CD4-positive, alpha-beta T cell (primary cell): ENCODE measurements at places on chromosomes 2 and 18. TPM values are rescaled to one million over a fixed set of nuclear protein-coding genes. Genes with fewer than 3 reads are reported as not detected.

- DNase-seq: no peak
These were observed 1094.9 kb downstream of the LRP1B start for GRCh38 chr2:141035846-141036420.

DNA sequence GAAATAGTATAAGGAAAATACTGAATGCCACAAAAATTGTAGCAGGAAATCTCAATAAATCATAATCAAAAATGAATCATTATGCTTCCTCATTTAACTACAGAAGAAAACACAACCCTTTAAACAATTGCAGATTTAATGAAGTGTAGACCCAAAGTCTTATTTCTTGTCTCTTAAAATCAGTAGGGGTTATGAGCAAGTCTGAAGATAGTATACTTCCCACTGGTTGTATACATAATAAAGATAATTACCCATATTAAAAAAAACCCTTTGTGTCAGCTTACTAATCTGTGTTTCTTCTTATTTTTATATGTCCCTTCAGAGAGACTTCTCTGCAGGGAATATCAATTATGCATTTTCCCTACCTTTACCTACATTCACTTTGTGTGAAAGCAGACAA lies 504.7 kb downstream of the ERBB4 start:
- no peak for DNase-seq

The RGPD3 gene
- 0.38 TPM for total RNA-seq

DNA sequence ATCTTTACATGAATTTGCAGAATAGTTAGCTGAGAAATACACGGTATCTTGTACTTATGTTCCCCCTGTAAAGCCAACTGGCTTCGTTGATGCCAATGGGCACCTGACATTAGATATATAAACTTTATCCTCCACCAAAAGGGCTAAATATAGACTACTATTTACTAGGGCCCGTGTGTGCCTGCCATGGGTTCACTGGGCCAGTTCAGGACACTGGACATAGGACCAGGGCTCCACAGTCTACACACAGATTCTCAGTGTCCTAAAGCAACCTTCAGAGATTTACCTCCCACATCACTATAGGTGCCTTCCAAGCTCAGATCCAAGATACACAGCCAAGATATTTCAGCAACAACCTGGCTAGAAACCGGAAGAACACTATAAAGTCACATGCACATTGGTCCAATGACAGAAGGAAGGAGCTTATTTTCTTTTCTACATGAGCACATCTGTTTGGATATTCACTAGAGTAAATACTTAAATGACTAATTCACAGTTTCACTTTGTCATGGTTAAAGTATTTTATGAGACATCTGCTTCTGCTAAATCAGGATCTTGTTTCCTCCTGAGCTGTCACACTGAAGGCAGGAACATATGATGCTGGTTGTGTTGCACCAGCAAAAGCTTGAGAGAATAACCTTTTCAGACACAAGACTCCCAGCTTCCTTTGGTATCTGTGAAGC lies 95.1 kb downstream of the MYO5B start:
- DNase-seq: no peak

DNA sequence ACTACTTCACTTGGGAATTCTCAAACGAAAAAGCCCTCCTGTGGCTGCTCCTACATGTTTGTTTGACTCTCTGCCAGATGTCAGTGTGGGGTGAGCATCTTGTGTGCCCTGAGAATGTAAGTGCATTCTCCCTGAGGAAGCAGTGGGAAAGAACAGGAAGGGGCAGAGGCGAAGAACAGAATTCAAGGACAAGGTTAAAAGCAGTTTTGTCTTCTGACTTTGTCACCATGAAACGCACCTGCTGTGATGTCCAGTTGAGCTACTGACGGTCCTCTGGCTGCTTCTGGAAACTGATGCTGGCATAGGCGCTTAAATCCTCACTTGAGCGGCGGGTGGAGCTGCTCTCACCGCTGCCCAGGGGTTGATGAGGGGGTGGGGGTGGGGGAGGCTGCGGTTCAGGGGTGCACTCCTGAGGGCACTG lies 4.9 kb downstream of the IRS1 start:
- no peak for DNase-seq

- no peak for DNase-seq
These were observed 42.3 kb downstream of the RPL37A start for GRCh38 chr2:216540920-216541319.

DNA sequence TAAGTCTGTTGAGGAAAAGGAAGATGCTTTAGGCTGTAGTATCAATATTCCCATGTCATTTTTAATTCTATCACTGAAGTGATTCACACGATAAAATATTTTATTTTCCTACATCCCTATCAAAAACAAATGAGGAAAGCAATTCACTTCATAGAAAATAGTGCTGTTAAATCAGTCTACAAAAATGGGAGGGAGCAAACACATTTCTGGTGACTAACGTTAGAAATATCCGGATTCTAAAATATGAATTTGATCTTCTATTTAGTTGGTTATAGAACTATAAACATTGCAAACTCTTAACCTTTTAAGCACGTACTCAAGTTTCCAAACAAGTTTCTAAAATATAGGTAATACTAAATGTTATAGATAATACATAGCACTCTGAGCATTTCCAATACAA lies 20.8 kb downstream of the ATF2 start:
- DNase-seq: no peak

DNA sequence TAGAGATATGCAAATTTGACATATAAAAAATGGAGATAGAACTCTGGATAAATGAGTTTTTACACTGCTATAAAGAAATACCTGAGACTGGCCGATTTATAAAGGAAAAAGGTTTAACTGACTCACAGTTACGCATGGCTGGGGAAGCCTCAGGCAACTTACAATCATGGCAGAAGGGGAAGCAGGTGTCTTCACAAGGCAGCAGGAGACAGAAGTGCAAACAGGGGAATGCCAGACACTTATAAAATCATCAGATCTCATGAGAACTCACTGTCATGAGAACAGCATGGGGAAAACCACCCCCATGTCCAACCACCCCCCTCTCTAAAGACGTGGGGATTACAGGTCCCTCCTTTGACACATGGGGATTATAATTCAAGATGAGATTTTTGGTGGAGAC lies 1540.2 kb upstream of the SLC39A10 start:
- no peak for DNase-seq

GRCh38 chr18:2325308-2325849 lies 245.9 kb downstream of the METTL4 start:
- DNase-seq: no peak

- DNase-seq: no peak
These were observed 479.7 kb upstream of the MEIS1 start for GRCh38 chr2:65955259-65955658.

DNA sequence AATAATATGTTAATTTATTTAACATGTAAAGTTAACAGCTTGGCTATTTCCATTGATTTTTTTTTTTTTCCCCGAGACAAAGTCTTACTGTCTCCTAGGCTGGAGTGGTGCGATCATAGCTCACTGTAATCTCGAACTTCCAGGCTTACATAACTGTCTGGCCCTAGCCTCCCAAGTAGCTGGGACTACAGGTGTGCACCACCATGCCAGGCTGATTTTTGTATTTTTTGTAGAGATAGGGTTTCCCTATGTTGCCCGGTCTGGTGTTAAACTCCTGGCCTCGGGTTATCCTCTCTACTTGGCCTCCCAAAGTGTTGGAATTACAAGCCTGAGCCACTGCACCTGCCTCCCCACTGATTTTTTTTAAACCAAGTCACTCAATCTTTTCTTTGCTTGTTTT lies 32.5 kb upstream of the KLHL14 start:
- no peak for DNase-seq

The RAMP1 gene
- total RNA-seq: not detected

The MARCHF7 gene
- total RNA-seq: 58.1 TPM

DNA sequence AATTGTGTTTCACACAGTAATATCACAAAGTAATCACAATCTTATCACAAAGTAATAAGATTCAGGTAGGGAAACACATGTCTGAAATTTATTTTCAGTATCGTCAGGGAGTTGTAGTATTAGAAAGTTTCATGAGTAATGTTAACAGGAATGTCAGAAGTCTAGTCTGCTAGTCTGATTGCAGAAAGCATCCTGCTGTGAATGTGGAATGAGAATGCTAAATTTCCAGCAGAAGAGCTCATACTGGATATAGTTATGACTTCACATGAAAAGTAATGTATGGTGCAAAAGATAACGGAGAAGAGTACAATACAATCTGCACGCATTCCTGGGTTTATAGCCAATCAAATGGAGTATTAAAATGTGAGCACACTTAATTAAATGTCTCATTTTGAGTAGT lies 494.7 kb upstream of the SETBP1 start:
- no peak for DNase-seq

- DNase-seq: no peak
These were observed 242.1 kb downstream of the GLI2 start for GRCh38 chr2:120977582-120978358.

DNA sequence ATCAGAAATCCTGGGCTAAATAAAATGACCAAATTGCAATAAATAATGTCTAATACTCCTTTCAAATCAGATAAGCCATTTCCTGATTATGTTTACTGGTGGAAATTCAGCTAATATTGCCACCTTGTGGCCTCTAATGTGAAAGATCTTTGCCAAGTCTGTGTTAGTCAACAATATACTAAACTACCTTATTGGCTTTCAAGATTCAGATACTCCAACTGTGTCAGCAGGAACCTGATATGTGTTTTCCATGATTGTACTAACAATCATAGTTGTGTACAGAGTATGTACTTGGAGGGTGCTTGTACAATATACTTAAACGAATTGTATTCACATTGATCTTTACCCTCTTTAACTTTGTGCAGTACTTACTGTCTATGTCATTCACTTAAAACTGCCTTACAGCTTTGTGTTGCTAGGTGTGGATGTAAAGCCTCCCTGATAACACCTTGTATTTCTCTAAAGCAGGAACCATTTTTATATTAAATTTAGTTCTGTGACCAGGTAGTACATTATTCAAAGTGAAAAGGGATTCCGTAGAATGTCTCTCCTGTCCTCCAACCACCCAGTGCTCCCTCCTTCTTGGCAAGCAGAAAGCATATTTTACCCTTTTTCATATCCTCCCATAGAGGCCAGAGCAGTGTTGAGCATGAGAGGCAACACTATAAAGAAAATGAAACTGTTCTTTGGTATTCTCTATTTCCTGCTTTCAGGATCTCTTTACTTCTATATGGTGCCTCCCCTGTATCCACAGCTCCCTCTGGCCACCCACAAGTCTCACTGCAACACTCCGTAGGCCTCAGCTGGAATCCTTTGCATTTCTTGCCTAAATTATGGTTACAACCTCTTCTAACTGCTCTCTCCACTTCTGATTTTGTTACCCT lies 75.2 kb upstream of the C2orf15 start:
- DNase-seq: peak; percentile 65

DNA sequence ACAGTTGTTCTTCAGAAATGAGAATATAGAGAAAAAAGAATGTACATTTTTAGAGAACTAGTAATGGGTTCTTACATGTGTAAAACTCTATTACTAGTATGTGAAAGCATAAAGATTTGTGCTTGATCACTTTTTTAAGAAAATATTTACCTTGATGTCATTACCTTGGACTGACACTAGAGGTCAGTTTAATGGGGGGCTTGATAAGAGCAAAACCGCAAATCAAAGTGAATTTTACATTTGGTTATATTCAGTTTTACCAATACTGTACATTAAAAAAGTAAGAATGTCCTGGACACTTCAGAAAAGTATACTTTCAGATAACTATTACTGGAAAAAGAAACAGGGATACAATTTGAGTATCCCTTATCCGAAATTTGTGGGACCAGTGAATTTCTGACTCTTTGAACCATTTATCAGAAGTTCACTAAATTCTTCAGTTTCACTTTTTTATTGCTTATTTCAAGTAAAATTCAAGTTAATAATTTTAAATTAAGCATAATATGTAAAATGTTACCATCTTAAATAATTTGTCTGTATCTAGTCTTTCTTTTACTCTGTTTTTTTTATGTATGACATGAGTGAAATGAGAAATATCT lies 1149.5 kb downstream of the DSC3 start:
- no peak for DNase-seq

- DNase-seq: no peak
These were observed 247.7 kb downstream of the SS18 start for GRCh38 chr18:25842665-25843064.

- no peak for DNase-seq
These were observed 25.6 kb downstream of the GNLY start for GRCh38 chr2:85719609-85720240.

The C2orf80 gene
- not detected for total RNA-seq

DNA sequence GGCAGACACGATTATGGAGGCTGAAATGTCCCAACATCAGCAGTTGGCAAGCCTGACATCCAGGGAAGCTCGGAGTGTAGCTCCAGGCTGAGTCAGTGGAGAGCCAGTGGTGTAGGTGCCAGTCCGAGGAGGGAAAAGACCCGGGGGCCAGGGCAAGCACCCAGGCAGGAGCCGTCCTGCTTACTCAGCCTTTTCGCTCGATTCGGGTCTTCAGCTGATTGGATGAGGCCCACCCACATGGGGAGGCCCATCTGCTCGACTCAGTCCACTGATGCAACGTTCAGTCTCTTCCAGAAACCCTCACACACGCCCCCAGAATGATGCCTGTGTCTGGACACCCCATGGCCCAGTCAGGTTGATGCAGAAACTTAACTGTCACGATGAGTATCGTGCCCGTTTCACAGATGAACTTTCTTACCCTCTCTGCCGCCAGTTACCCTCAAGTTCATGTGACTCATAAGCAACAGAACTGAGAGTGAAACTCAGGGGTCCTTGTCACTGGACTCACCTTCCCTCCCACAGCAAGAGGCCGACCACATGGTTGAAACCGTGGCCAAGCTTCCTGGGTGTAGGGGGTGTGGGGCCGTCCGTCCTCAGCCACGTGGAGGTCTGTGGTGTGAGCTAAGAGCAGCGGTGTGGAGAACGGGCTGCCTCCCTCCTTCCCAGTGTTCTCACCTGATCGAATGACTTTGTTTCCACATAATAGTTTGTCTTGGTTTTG lies 197.4 kb upstream of the HDAC4 start:
- DNase-seq: no peak

GRCh38 chr2:96174251-96175144 lies 29.3 kb upstream of the DUSP2 start:
- DNase-seq: peak; percentile 76

DNA sequence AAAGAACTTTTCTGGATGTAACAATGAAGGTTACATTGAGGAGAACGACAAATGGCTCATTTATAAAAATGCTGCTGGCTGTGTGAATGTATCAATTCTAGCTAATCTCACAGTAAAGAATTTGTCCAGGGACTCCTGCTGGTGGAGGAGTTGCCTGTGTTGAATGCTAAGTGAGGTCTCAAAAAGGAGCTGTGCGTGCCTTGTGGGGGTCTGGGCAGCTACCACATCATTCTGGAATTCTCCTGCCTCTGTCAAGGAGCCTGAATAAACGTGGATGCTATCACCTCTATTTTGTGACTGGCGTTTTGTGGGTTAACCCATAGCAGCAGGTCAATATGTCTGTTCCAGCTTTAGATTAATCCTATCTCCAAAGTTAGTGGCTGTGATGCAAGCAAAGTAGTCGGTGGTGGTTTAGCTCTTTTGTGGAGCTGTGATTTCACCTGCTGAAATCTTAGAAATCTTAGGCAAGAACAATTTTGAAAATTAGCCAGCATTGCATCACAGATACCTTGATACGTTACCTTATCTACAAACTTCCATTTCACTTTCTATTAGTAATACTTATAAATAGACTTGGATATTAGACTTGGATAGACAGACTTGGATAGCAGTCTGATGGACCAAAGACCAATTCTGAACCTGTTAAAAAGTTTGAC lies 96.8 kb downstream of the MTCL1 start:
- no peak for DNase-seq

GRCh38 chr2:226411727-226412360 lies 387.8 kb downstream of the IRS1 start:
- DNase-seq: no peak
